ENCODE measurements at places on chromosomes 16 and 17.

DNA sequence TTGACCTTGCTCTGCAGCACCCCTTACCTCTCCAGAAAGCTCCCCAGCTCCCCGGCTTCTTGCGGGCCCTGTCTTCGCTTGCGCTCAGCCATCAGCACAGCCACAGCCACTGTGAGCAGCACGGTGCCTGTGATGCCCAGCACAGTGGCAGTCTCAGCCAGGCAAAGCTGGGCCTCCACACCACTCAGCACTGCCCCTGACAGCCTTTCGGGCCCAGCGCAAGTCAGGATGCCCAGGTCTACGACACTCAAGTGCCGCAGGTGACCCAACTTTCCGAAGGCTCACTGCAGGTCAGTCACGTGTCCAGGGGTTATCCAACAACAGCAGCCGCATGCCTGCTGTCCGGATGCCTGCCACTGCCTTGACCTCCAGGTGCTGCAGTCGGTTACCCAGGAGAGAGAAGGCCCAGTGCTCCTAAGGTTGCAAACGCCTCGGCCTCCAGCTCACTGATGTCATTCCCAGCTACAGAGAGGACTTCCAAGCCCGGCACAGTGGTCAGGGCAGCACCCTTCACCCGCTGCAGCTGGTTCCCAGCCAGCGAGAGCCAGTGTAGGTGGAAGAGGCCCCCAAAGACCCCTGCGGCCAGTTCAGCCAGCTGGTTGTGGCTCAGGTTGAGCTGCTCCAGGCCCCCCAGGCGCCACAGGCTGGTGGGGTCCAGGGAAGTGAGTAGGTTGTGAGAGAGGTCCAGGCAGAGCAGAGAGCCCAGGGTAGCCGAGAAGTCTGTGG is 8.9 kb upstream of the TMEM101 start:
- no peak for DNase-seq

DNA sequence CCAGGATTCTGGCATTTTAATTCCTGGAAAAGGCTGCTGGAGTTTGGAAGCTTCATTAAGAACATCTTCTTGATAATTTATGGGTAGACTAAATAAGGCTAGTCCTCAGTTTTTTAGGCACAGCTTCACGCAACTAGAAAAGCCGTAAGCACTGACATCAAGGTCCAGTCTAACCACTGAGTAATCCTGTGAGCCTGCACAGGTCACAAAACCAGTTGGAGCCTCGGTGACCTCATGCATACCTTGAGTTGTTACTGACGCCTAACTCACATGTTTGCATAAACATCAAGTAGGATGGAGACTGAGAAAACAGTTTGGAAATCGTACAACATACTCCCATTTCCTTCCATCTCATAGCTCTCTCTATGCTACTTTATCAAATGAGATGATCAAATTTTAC is 63.8 kb upstream of the RCVRN start:
- no peak for DNase-seq

GRCh38 chr16:67043420-67043819 is 14.5 kb downstream of the CBFB start:
- no peak for DNase-seq

DNA sequence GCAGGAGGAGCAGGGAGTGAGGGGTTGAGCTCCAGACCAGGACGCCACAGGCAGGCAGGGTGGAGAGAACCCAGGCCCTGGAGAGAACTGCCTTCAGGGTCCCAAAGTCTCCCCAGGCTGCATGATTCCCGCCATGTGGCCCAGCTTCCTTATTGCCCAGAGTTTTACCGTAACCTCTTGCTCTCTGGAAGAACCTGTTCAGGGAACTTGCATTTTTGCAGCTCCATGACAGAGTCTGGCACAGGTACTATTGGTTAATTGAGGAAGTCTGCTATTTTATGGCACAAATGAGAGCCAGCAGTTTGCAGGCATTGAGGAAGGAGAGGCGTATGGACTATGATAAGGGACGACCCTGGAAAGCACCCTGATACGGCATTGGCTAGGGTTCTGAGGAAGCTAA is 11.6 kb upstream of the NOS2 start:
- no peak for DNase-seq

- DNase-seq, result no peak
Observed at GRCh38 chr17:2878751-2879254, 82.6 kb downstream of the RAP1GAP2 start.

DNA sequence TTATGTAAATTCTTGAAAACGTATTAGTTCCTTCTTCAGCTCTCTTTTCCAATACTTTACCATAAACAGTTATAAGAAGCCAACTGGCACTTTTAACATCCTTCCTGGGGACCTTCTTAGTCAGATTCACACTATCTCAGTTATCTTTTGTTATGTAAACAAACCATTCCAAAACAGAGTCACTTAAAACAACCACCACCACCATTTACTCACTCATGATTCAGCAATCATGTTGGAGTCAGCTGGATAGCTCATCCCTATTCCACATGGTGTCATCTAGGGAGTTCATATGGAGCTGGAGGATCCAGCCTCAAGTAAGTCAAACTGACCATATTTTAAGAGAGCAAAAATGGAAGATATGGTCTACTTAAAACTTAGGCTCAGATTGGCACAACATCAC is 240.3 kb upstream of the IRX3 start:
- no peak for DNase-seq

DNA sequence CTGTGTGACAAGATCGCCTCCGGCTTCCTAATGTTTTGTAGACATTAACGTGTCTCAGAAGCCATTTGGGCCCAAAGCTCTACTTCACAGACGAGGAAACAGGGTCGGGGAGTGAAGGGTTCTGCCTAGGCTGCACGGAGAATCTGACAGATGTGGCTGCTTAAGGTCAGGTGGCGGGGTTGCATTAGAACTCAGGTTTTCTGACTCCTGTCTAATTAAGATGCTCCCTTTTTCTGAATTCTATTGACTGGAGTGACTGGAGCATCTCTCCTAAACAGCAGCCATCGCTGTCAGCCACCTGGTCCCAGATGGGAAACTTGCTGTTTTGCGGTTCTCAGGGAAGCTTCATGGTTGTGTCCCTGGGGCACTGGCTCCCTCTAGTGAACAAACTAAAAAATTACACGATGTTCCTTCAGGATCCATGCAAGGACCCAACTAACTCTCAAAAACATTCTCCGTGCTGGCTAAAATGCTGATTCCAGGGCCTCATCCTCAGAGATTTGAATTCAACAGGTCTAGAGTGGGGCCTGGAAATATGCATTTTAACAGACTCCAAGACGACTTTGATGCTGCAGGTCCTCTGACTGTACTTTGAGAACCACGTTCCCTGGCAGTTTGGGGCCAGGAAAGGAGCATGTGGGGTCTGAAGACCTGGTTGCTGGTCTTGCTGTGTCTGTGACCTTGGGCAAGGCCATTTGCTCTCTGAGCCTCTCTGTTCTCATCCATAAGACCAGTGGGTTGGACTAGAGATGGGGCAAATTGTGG is 117.4 kb downstream of the IRF8 start:
- no peak for DNase-seq

Measured in Right ventricle myocardium inferior (tissue), 1 donor.